ENCODE measurements at places on chromosomes 1 and 21.

DNA sequence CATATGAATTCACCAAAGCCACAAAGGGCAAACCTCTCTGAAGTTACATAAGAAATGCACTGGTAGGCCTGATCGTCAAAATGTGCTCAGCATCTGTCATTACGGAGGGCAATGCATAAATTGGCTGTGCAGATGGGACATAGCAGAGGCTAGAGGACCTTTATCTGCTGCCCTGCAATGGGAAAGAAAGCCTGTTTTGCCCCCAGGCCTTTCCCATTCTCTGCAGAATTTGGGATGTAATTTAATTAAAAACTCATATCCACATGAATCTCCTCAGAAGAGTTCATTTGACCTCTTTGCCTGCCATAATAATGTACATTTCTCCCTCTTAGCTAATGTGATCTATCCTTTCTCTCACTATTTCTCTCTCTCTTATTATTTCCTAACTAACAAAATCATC lies 158.1 kb downstream of the ZP4 start:
- DNase-seq = no peak

GRCh38 chr1:246219508-246220030 lies 287.5 kb downstream of the SMYD3 start:
- DNase-seq = peak; percentile 84

GRCh38 chr1:52238474-52238873 lies 96.6 kb downstream of the ZFYVE9 start:
- DNase-seq = no peak

DNA sequence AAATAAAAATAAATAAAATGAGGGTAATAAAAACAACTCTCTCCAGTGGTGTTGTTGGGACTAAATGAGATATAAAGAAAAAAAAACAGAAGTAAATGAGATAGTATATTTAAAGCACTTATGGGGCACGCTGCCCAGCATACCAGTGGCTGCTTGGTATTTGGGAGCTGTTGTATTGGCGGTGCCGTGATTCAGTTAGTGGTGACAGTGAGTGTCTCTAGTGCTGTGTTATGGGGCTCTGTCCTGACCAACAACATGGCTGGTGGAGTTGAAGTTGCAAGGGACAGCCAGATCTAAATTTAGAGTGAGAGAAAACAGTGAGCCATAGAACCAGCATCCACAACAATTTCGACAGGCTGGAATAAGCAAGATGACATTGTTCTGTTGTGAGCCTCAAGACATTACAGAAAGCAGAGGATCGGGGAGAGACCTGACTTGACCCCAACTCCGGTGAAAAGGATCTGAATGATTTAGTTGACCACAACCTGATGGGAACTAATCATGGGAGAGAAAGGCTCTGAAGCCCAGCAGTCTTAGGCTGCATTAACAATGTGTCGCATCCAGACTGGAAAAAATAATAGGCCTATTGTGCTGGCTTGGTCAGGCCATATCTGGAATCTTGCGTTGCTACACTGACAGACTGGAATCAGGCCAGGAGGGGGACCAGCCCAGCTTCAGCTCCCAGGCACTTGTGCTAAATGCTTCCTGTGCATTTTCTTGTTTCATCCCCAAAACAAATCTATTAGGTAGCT lies 2.4 kb upstream of the MFSD2A start:
- DNase-seq = no peak

- no peak for DNase-seq
Measured at GRCh38 chr1:112981426-112981825, 25.4 kb upstream of the SLC16A1 start.

- no peak for DNase-seq
Measured at GRCh38 chr1:15188678-15189077, 35.1 kb downstream of the TMEM51 start.

DNA sequence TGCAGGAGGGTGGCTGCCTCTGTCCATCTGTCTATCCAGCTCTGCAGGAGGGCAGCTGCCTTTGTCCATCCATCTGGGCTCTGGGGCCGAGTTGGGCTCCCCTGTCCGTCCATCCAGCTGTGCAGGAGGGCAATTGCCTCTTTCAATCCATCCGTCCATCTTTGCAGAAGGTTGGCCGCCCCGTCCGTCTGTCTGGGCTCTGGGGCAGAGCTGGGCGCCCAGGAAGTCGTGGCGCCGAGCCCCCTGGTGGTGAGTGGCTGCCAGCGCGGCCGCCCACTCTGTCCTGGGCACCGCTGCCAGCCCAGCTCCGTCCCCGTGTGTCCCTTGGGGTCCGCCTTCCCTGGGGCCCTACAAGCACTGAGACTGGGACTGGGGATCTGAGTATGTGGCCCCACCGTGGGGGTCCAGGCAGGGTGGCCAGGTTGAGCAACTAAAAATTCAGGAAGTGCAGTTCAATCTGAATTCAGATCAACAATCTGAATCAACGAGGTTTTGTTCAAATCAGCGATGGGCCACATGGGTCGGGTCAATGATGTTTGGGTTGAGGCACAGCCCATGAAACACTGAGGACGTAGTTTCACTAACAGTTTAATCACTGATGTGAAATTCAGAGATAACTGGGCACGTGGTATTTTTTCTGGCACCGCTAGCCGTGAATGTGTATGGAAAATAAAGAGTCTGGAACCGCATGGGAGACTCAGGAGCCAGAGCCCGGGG lies 99.1 kb upstream of the ACTRT2 start:
- no peak for DNase-seq

- DNase-seq = no peak
Measured at GRCh38 chr21:32380940-32381339, 11.9 kb downstream of the URB1 start.

DNA sequence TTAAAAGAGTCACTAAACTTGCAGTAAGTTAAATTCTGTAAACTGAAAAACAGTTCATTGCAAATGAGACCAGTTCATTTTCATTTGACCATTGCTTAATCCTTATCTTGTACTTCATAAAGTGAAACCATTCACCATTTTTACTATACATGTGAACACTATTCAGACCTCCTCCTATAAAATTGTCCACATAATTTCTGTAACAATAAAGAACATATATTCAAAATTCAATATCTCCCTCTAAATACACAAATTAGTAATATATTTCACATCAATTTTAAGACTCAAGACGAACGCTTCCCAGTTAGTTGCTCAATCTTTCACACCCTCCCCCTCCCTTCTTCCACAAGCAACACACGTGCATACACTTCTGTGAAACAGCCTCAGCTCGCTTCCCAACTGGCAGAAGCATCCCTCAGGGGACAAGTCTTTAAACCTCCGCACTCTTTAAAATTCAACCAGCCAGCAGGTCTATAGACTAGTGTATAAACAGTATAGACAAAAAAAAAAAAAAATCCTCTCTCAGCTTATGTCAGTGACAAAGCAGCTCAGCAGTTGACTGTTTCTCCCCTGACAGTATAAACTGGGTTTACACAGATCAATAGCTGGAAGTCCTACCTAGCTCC lies 99.6 kb downstream of the DENND1B start:
- no peak for DNase-seq

DNA sequence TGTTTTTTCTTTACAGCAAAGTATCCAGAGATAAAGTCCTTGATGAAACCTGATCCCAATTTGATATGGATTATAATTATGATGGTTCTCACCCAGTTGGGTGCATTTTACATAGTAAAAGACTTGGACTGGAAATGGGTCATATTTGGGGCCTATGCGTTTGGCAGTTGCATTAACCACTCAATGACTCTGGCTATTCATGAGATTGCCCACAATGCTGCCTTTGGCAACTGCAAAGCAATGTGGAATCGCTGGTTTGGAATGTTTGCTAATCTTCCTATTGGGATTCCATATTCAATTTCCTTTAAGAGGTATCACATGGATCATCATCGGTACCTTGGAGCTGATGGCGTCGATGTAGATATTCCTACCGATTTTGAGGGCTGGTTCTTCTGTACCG lies 6.5 kb downstream of the DEGS1 start:
- no peak for DNase-seq

GRCh38 chr1:229220163-229220846 lies 50.6 kb upstream of the RAB4A start:
- DNase-seq = no peak

- DNase-seq = peak; percentile 51
Measured at GRCh38 chr1:234309598-234310459, 63.4 kb upstream of the COA6 start.

DNA sequence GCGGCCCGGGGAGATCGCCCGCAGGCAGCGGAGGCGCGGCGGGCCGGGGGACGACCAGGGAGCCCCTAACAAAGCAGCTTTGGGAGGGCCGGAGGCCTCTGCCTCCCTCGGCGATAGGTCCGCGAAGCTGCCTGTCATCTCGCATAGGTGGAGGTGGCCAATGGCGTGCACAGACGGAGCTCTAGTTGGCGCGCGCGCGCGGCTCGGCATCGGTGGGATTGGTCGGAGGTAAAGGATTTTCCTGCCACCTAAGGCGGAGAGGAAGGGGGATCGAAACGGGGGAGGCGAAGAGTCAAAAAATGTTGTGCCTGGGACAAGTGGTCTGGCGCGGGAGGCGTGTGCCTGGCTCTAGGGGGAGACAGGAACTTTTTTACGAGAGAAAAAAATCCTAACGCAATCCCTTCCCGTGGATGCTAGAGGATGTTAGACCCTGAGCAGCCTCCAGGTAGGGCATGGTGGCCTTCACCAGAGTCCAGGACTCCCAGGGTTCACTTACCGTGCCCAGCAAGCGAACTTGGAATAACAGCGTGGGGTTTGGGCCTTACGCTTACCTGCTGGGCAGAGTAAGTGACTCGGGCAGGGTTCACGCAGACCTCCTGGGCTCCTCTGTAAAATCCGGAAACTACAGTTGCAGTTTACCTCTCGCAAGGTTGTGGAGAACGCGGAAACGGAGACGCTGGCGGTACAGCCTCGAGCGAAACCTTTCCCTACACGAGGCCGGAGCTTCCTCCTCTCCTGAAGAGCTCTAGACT lies 99.9 kb upstream of the SOD1 start:
- peak; percentile 97 for DNase-seq

All from NCI-H1105 (cell line).